Liver (tissue), 10 donors: ENCODE measurements at places on chromosomes 3 and 15.

DNA sequence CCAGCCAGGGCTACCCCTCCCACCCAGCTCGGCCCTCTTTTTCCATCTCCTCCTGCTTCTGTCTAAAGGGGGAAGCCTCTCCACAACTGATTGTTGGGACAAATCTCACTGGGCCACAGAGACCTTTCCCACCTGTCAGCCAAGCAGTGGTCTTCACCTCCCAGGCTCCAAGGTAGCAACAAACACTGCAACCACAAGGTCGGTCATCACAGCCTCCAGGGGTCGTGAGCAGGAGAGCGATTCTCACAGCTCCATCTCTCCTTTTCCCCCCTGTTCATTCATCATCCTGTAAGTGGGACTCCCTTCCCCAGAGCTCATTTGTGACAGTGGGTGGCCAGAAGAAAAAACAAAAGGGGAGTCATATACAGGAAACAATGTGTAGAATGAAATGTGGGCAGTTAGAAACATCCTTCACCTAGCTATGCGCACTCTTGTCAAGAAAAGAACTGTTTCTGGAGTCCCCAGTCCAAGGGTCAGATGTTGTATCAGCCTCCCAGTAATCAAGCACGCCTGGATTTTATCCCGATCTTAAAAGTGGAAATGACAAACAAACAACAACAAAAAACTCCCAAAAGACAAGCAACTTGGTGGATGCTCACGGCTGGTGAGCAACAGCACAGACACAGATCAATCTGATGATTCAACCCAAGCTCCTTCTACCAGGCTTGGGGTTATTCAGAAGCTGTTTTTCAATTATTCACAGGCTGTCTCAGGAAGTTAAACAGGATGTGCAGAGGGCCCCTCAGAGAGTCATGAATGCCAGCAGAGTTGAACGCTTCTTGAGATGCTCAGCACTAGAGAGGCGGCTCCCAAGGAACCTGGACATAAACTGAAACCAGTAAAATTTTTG is 22.4 kb downstream of the LYZL4 start:
- no peak for DNase-seq

DNA sequence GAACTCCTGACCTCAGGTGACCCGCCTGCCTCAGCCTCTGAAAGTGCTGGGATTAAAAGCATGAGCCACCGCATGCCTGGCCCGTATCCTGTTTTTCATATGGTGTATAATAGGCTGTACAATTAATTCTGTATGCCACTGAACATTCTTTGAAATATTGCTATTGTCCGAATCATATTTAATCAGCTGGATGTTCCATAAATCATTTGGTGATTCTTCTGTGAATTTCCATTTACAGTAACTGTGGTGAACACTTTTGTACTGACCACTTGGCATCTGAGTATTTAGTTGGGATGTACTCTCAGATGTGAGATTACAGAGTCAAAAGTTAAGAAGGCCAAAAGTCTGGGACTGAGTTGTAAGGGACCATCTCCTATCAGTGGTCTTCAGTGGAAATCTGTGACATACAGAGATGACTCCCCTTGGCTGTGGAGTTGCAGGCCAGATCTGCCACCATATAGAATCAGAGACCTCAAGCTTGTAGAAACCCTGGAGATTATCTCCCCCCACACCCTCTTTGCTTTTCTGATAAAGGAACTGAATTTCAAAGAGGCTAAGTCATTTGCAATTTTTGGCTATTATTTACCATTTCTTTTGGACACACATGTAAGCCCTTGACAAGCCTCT is 25.7 kb upstream of the DYNC1LI1 start:
- no peak for DNase-seq

GRCh38 chr15:70061696-70062270 is 35.9 kb downstream of the TLE3 start:
- no peak for DNase-seq

- no peak for DNase-seq
Observed at GRCh38 chr15:94327356-94327936, 96.1 kb downstream of the MCTP2 start.

DNA sequence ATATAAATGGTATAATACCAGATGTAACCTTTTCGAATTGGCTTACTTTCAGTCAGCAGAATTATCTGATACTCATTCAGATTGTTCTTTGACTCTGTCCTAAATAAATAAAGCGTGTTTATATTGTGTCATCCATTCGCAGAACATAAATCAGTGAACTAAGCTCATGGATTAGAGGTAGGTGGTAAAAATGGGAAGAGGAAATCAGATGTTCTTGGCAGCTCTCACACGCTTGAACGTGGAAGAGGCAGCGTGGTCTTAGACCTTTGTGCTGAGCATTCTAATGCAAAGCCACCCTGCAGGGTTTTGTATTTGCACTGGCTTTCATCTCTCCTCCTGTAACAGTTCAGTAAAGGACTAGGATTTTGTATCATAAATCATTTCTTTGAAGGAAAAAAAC is 441.4 kb downstream of the GABRG3 start:
- no peak for DNase-seq

DNA sequence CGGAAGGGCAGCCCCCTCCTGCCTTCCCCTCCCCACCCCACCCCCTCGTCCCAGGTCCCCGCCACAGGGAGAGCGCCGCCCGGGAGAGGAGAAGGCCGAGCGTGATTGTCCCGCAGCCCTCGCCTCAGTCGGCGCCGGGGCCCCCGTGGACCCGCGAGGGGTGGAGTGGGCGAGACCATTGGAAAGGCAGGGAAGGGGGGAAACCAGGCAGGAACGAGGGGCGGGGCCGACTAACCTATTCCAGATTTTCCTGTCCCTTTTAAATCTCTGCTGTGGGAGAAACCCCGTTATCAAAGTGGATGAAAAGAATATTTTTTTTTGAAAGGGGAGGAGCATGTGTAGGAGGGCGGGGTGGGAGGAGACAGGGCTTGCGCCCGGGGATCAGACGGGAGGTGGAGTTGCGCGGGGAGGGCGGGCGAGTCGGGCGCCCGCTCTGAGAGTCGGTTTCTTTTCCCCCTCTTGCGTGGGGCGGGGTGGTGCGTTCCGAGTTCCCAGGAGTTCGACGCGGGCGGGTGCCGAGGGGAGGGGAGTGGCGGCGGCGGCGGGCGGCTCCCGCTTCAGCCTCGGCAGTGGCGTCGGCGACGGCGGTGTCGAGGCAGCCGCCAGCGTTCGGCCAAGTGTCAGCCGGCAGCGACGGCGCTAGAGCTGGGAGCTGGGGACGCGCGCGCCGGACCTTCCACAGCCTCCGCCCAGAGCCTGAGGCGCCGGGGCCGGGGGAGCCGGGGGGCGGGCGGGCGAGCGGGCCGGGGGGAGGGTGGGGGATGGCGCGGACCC is at the start of gene NECTIN3:
Gene NECTIN3, plus strand, starts transcription at position 560 of the 774 bp plus-strand sequence. Its CDS starts 202 bp downstream, at position 762.
- DNase-seq, result peak; percentile 78

DNA sequence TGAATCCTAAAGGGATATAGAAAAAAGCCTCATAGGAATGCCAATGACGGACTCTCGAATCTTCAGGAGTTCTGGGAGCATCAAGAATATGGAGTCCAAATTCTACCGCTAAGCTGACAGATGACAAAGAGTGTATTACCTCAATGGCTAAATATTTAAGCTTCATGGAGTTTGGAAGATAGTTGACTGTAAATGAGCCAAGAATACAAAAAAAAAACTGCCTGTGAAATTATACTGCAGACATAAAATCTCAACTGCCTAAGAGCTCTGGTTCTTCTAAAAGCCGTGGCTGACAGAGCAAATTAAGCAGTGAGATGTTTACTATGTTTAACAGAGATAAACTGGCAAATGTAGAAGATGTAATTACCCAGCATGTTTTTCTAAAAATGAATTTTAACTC is 140.0 kb downstream of the GADL1 start:
- no peak for DNase-seq

- no peak for DNase-seq
Observed at GRCh38 chr15:91966194-91966552, 112.7 kb downstream of the SLCO3A1 start.

DNA sequence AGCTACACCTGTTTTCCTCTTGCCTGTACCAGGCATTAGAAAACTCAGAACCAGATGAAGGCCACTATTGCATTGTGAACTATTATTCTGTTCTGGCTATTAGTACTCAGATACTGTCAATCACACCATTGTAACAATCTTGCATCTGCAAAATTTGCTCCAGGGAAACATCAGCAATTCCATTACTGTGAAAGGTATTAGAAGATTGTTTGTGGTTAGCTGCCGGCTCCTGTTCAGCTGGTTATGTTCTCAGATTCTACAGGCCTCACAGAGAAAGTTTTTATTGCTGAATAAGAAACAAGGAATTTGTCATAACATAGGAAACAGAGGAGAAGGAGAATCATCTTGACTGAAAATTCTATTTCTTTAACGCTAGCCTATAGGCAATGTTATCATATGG is 179.9 kb downstream of the PLOD2 start:
- no peak for DNase-seq

GRCh38 chr15:81095690-81096365 is 38.2 kb upstream of the CFAP161 start:
- no peak for DNase-seq

GRCh38 chr3:61679026-61679425 is 117.7 kb downstream of the PTPRG start:
- no peak for DNase-seq

GRCh38 chr3:84567796-84568195 is 391.0 kb upstream of the CADM2 start:
- no peak for DNase-seq

DNA sequence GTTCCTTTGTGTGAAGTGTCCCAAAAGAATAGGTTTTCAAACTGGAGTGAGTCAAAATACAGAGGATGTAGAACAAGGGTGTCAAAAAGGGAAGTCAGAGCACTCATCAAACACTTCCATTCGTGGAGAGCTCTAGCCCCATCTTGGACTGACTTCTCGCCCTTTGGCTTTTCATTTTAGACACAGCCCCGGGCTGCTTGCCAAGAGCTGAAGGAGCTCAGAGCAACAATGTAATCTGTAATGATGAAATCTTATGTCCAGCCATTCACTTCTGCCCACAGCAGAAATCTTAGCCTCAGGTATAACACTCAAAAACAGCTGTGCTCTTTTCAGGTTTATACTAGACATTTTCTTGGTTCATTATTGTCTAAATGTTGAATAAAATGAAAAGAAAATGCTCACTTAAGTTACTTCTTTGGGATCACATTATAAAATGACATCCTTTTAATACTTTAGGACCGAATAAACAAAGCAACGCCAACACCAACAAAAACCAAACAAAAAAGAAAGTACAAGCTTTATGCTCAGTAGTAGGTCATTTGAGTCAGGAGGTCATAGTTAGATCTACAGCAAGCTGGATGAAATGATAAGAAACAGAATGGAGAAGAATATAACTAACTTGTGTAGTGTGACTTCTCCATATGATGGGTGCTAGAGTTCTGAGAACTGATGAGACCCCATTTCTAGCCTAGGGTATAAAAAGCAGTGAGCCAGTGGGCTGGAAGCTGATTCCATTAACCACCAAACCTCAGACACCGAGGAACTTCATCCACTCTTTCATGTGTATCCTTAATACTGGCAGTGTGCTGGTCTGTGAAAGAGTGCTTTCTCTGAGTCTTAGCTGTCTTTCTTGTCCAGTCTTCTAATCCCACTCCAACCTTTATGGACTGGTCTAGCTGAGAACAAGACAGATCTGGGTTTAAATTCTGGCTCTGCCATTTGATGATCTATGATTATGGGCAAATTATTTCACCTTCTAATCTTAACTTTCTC is 131.8 kb upstream of the SLC7A14 start:
- no peak for DNase-seq

- peak; percentile 38 for DNase-seq
Observed at GRCh38 chr3:99817047-99817436, 620 bp upstream of the CMSS1 start.

- no peak for DNase-seq
Observed at GRCh38 chr3:185677146-185677829, 91.2 kb downstream of the SENP2 start.

- no peak for DNase-seq
Observed at GRCh38 chr15:47404877-47405276, 312.4 kb upstream of the SEMA6D start.
